ENCODE measurements at places on chromosomes 11 and 22. TPM values are rescaled to one million over a fixed set of nuclear protein-coding genes. Genes with fewer than 3 reads are reported as not detected.

Gene CARNS1
- total RNA-seq, result 0.48 TPM

Gene SYT12
- total RNA-seq, result not detected

Gene FGF19
- total RNA-seq, result not detected

Gene OR4D5
- total RNA-seq, result not detected

Gene LMO2
- 1.4 TPM for total RNA-seq

Gene FAM227A
- not detected for total RNA-seq

Gene SCGB1A1
- total RNA-seq, result not detected

Gene IFITM10
- total RNA-seq, result 13.5 TPM

Gene SLC5A1
- 145 TPM for total RNA-seq

- DNase-seq, result no peak
Measured at GRCh38 chr11:113334183-113334582, 19.8 kb downstream of the TTC12 start.

- no peak for DNase-seq
Measured at GRCh38 chr11:65315866-65316226, 1.2 kb downstream of the CDC42EP2 start.

GRCh38 chr11:64243236-64243854, 2.5 kb downstream of the FKBP2 start:
- no peak for DNase-seq

GRCh38 chr22:36977401-36977861, 41.8 kb downstream of the TST start:
- peak; percentile 86 for DNase-seq

DNA sequence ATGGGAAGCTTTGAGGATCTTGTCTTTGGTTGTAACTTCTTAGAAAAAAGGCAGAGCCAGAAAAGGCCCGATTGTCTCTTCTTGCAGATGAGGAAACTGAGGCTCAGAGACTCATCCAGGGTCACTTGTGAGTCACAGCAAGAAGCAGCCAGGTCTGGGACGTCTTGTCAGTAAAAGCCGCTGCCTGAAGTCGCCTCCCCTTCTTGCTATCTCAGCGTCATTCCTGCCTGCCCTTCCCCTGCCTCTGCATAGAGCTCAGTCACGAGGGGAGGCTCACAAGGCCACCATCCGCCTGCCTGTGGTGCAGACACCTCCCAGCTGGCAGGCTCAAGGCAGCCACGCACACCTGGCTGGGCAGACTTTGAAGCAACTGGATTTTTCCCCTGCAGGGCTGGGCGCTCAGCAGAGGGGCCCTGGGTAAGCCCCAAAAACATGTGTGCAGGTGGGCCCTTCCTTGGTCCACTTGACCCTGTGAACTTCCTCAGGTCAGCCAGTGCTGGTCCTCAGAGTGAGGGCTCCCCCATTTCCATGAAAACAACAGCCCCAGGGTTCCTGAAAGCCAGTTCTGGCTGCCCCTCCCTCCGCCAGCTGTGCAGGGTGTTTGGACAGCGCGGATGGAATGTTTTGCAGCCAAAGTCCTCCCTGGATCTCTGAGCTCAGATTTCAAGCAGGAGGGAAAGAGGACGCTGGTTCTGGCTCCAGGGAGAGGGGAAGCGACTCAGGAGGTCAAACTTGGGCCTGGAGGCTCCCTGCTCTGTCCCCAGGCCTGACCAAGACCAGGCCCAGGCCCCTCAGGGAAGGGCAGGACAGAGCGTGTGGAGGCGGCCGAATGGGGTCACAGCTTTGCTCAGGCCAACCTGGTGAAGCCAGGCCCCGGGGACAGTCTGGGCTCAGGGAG, 6.0 kb upstream of the RAB3IL1 start:
- peak; percentile 59 for DNase-seq

DNA sequence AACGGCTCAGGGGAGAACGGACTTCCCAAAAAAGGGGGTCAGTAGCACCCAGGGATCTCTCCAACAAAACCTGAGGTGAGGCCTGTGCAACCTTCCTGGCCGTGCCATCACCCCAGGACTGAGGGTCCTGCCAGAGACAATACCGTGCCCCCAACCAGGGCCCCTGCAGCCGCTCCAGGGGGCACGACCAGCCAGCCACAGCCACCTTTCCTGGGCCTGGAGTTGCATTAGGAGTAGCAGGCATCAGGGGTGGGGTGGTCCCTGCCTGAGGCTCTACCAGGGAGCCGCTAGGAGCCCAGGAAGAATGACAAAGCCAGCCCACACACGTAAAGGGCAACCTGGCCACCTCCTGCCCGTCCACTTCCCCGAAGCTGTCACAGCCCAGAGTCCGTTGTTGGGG, 137.8 kb downstream of the BRD1 start:
- no peak for DNase-seq

- DNase-seq, result no peak
Measured at GRCh38 chr22:20130319-20130718, 1.3 kb upstream of the ZDHHC8 start.

DNA sequence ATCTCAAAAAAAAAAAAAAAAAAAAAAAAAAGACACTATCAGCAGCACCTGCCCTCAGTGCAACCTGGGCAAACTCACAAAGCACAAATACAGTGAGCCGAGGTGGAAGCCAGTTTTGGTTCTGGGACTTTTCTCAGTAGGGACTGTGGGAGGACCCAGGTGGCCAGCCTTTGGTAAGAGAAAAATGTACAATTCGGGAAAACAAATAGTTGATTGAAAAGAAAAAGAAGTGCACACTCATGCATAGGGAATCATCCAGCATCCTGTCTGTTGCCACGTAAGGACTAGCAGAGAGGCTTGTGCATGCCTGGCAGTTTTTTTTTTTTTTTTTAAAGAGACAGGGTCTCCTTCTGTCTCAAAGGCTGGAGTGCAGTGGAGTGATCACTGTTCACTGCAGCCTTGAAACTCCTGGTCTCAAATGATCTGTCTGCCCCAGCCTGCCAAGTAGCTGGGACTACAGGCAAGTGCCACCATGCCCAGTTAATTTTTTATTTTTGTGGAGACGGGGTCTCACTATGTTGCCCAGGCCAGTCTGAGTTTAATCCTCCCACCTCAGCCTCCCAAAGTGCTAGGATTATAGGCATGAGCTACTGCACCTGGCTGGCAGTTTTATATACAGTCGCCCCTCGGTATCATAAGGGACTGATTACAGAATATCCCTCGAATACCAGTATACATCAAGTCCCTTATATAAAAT, 36.7 kb downstream of the TPST2 start:
- DNase-seq, result no peak

DNA sequence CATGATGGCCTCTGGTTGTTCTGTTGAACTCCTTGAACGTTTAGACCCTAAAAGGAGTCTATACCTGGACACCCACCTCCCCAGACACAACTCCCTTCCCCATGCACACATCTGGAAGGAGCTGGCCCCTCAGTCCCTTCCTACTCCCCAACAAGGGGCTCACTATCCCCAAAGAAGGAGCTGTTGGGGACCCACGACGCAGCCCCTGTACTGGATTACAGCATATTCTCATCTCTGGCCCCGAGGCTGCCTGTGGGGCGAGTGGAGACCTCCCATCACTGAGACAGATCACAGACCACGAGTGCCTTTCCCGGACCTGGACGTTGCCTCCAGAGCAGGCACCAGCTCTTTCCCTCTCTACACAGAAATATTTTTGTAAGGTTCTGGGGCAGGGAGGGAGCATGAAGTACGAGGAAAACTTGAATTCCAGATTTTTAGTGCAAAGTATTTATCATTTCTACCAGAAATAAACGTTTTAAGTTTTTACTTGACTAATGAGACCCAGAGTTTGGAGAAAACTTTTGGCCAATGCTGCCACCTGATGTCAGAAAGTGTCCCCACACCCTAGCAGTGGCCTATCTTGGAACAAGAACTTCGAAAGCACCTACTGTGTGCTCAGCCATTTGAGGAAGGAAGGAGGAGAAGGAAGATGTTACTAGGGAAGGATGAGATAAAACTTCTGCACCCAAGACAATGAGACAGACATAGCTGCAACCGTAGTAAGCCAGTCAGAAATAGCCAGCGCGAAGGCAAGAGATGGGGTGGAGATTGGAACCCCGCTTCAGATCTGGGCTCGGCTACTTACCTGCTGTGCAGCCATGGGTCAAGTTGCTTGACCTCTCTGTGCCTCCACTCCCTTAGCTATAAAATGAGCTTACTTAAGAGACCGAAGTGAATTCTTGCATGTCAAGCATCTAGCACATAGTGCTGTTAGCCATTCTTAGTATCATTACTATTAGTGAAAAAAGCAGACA, 10.2 kb upstream of the POU2F3 start:
- DNase-seq, result no peak

- DNase-seq, result no peak
Measured at GRCh38 chr11:104531075-104531474, 367.1 kb upstream of the PDGFD start.

- DNase-seq, result no peak
Measured at GRCh38 chr11:102546427-102546826, 15.9 kb upstream of the MMP7 start.

DNA sequence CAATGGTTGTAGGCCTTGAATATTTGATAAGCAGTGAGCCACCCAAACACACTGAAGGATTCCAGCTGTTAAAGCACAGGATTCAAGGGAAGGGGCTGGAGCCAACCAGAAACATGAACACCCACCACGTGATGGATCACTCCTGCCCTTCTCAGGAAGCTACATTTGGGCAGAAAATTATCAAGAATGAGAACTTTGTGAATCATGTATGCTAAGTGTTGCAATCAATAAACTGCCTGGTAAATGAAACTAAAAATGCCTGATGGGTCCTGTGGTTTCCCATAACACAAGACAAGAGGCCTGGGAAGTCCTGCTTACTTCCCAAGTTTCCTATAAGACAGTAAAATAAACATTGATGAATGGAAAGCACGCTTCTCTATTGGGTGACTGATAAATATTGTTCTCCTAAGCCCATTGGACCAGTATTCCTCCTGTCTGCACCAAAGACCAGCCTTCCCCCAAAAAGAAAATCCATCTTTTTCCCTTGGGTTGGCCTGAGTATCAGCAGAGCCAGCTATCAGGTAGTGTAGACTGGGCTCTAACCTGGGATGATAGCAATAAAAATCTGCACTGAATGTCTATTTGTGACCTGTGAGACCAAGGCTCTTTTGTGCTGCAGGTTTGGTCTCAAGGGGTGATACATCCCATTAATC, 98.4 kb downstream of the CCDC83 start:
- DNase-seq, result no peak

- no peak for DNase-seq
Measured at GRCh38 chr11:111642542-111642941, 40.3 kb downstream of the SIK2 start.

GRCh38 chr11:68872216-68873003, 30.7 kb upstream of the CPT1A start:
- DNase-seq, result no peak

- no peak for DNase-seq
Measured at GRCh38 chr22:45402466-45402985, 10.9 kb downstream of the SMC1B start.

GRCh38 chr11:7442588-7443215, 42.6 kb upstream of the OLFML1 start:
- peak; percentile 75 for DNase-seq

DNA sequence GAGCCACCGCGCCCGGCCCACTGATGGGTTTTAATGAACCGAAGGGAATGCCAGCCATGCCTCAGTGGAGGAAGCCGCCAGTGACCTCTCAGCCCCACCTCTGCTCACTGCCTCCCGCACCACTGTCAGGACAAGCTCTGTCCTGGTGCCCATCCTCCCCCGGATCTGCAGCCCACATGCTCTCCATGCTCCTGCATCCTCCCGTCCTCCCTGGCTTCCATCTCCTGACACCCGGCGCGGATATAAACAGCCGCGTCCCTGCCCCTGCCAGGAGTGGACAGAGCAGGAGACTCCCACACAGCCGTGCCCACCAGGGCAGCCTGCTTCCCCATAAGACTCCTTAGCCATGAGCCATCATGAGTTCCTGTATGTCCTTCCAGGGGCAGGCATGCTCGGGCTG, 26.9 kb downstream of the MACROD1 start:
- DNase-seq, result no peak

DNA sequence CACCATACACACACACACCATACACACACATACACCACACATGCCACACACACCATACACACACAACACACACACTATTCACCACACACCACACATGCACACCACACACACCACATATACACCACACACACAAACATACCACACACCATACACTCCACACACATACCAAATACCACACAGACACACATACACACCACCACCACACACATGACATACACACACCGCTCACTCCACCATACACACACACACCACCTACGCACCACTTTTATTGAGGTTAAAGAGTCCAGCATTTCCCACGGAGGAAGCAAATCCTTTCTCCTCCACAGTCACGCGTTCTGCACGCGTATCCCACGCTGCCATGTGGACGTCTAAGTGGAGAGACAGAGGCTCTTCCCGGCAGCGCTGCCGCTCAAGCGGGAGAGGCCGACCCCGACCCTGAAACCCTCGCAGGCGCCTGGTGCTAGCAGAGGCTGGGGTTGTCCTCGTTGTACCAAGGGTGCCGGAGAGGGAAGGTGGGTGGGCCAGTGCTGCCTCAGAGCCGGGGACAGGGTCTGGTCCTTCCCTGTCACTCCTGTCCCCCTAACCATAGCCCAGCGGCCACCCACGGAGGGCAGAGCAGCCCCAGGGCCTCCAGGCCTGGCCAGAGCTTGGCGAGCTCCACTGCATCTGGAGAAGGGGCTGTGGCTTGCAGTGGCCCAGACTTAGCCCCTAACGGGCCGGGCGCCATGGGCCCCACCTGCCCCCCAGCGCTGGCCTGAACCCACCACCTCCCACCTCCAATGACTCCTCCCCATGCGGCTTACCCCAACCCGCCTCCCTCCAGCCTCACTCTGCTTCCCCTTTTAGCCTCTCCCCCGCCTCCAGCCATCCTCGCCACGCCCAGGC, 1495.0 kb downstream of the BRD1 start:
- peak; percentile 2 for DNase-seq

- DNase-seq, result no peak
Measured at GRCh38 chr11:129825380-129825779, 9.7 kb downstream of the TMEM45B start.

DNA sequence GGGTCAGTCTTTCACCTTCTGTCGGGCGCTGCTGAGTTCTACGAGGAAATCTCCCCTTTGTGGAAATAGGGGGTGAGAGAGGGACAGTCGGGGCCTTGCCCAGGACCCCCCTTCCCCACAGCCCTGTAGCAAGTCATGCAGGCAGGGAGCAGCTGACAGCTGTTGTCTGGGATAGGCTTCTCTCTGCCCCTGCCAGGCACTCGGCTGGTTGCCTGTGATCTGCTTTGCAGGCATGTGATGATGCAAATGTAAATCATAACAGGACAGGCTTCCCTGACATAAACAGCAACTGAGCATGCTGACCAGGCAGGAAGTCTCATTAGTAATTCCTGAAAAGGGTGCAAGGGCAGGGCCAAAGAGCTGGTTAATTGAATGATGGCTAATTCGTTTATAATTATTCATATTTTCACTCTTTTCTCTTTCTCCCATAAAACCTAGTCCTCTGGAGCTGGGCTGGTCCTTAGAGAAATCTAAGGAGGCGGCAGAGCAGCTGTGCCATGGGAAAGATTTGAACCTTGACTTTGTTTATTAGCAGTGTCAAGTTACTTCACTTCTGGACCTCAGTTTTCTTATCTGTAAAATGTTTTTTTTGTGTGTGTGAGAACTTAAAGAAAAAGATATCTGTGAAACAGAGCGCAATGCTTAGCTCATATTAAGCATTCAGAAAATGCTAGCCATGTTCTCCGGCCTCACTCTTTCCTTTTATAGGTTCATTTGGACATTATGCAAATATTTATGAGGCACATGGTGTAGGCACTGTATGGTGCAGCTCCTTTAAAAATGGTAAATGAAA, 129.7 kb downstream of the LDLRAD3 start:
- DNase-seq, result no peak

- DNase-seq, result no peak
Measured at GRCh38 chr11:8917157-8917825, 6.3 kb downstream of the AKIP1 start.

- no peak for DNase-seq
Measured at GRCh38 chr22:32615874-32616564, 141.4 kb downstream of the FBXO7 start.

GRCh38 chr22:47176573-47177333, 414.3 kb downstream of the TBC1D22A start:
- peak; percentile 1 for DNase-seq

All from transverse colon (tissue), 4 donors.